Inflammatory macrophage (primary cell): ENCODE measurements at places on chromosomes 16 and 17.

- no peak for DNase-seq
These were observed 10.9 kb upstream of the ARHGAP23 start for GRCh38 chr17:38417210-38417951.

- DNase-seq, result no peak
These were observed 5.0 kb downstream of the STAT5B start for GRCh38 chr17:42271006-42271778.

DNA sequence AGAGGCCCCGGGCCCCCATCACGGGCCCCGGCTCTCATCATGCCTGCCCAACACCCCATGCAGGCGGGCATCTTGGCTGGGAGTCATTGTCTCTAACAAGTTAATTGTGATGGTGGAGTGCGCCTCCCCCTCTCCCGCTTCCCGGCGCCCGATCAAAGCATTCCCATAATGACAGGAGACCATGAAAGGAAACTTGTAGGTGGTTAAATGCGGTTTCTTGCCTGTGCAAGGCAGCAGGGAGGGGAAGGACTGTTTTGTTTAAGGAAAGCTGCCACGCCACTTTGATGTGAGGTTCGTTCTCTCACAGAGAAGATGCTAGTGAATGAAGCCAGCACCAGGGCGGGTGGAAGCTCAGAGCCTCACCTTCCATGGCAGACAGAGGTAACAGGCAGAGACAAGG lies 45.4 kb downstream of the C16orf78 start:
- DNase-seq, result no peak

DNA sequence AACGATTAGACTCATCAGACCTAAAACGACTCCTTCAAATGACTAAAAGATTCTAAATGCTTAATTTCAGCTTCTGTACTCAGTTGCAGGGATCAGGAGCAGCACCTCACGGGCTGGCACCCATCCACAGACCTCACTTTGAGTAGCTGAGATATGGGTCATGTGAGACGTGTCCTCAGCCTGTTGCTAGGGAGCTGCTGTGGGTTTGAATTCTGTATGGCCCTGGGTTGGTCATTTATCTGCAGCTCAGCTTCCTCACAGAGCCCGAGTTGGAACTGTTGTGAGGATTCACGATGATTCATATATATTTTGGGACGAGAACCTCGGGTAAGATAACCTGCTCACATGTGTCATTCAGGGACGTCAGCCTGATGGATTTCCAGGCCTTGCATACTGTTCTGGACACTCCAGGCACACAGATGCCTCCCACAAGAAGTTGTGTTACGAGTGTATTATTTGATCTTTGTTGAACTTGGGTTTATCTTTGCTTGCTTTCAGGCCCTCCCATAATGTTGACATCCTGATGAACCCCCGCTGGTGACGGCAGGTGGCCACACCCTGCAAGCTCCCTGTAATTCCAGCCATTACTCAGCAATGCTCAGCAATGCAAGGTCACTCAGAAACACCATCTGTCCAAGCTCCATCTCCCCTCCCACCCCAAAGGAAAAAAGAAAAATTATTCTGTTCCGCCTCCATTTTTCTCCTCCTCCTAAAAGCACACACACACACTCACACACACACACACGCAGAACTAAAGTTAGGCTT lies 137.6 kb downstream of the RBFOX3 start:
- DNase-seq, result no peak

- DNase-seq, result no peak
These were observed 6.5 kb downstream of the SPNS2 start for GRCh38 chr17:4505187-4505586.

- DNase-seq, result peak; percentile 89
These were observed 80.8 kb upstream of the HSBP1 start for GRCh38 chr16:83727018-83727417.

GRCh38 chr17:57859601-57860413 lies 10.0 kb upstream of the MRPS23 start:
- DNase-seq, result no peak

- DNase-seq, result no peak
These were observed 31.5 kb downstream of the ANKFY1 start for GRCh38 chr17:4232168-4232813.

- DNase-seq, result no peak
These were observed 129.1 kb downstream of the CLEC16A start for GRCh38 chr16:11073407-11073999.

DNA sequence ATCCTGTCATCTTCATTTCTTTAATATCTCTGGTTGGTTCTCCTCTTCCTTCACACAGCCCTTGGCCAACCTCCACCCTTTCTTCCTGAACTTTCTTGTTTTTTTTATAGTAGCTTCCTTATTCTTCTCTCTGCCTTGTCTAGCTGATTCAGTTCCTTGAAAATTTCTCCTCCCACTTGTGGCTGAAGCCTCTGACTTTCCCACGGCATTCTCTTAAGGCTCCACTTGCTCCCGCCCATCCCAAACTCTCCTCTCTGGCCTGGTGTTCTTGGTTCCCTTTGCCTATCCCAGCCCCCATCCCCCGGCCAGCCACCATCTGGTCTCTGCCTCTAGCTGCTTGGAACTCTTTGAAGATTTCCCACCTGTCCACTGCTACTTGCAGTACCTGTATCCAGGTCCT lies 29.1 kb downstream of the NLRP1 start:
- no peak for DNase-seq

DNA sequence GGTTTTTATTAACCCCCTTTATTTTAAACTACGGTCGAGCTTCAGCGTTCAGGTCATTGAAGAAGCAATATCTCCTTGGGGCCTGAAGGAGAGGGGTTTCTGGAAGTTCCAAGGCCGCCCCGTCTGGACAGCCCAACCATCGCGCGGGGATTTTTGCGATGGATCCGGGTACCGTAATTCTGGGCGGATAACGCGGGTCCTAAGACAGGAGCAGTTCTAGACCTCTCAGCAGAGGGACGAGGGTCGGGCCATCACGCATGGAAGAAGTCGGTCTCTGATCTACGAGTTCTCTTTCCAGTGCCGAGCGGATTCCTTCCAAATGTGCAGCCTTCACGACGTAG lies 3.6 kb downstream of the BORCS6 start:
- no peak for DNase-seq

- DNase-seq, result no peak
These were observed 14.4 kb upstream of the ALOX12 start for GRCh38 chr17:6981426-6981825.

DNA sequence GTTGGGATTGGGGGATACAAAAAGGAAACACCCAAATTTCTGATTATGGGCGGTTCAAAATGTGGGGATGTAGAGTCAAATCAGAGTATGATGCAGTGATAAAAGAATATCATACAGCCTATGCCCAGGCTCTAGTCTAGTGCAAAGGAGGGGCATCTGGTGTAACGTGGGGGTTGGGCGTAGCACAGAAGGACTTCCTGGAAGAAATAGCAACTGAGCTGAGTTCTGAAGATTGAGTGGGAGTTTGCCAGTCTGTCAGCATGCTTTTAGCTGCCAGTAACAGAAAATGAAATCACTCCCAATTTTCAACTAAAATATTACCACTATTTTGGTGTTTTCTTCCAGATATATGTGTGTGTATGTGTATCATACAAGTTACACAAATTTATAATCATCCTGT lies 196.9 kb downstream of the SPECC1 start:
- peak; percentile 66 for DNase-seq

DNA sequence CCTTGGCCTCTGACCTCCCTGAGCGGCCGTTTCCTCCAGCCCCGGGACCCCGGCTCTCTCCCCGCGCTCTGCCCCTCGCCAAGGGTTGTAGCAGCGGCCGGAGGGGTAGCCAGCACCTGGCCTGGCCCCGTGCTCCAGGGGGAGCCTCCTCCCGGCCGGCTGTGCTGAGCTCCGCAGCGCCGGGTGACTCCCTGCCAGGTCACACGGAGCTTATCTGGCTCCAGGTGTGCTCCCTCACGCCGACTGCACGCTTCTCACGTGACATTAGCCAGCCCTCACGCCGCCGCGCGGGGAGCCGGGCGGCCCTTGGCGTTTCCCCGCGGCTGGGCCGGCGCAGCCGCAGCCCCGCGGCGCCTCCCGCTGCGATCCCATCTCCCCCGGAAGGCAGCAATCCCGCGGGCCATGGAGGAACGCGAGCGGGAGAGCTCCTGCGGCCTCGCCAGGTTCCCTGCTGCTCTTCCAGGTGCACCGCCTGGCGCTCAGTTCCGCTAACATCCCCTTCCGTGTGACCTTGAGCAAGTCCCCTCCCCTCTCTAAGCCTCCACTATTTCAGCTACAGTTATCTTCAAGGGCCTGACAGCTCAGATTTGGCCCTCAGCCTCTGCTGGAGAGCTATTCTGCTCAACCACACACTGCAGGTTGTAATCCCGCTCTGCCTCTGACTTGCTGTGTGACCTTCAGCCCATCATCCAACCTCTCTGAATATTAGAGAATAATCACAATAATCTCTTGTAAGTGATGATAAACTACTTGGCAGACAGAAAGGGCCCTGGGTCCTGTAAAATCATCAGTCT lies 3.4 kb downstream of the MYO18A start:
- DNase-seq, result no peak

- DNase-seq, result no peak
These were observed 18.0 kb downstream of the HS3ST3B1 start for GRCh38 chr17:14318918-14319205.

DNA sequence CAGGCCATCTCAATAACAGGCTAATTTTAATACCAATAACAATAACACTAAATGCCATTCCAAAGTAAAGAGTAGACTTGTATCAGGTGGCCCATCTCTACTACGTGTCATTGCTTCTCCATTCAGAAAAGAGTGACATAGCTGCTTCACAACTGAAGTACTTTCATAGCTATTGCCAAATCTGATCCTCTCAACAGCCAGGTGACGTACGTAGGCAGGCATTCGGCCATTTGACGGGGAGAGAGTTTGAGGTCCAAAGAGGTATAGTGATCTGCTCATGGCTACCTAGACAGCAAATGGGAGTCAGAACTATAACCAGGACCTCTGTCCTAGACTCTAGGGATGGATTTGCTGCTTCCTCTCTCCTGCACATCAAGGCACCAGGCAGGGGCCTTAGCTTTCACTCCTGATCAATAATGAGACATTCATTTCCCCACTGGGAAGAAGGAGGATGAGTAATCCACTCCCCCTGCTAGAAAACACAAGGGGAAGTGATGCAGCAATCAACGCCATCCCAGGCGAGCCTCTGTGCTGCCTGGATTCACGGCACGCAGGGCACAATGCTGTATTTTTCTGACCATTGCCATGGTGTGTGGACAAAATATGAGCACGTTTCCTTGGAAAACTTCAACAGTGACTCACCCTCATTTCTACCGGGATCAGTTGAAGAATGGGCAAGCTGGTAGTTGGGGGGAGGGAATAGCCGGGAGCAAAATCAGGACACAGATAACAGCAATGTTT lies 80.9 kb downstream of the SPACA3 start:
- DNase-seq, result no peak

DNA sequence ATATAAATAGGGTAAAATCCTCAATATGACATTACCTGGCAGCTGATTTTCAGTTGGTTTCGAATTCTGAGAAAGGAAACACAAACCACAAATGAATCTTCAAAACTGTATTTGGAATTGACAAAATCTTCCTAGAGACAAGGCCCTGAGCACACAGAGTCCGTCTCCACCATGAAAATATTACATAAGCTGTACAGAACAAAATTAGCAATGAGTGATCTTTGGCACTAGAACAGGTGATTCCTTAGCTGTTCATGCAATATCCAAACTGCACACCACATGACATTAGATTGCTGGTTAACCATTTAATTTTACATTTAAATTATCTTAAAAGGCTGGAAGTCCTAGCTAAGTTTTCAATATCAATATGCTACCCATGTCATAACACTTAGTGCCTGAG lies 31.7 kb downstream of the GJC1 start:
- DNase-seq, result no peak

DNA sequence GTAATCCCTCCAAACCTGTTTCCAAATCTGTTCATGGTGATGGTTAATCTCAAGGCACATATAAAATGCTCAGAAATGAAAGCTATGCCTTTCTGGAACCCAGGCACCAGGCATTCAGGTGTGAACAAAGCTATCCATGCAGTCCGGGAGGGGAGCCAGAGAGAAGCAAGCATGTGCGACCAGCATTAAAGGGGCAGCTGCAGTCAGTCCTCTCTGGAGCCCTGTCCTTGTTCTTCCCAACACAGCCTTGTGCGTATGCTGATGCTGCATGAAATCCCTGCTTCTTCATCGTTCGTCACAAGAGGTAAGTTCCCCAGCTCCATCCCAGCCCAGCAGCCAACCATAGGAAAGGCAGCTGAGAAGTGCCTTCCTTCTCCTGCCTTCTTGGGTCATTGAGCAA lies 148.7 kb downstream of the GRIN2A start:
- DNase-seq, result no peak
